ENCODE measurements at places on chromosomes 4 and X.

DNA sequence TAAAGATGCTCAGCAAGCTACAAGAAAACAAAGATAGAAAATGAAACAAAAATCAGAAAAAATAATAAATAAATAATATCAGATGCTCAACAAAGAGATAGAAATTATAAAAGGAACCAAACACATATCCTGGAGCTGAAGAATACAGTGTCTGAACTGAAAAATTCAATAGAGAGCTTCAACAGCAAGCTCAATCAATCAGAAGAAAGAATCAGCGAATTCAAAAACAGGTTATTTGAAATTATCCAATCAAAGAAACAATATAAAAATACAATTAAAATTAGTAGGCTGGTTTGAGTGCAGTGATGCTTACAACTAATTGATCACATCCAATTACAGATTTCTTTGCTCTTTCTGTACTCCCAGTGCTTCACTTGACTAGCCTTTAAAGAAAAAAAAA, 40.8 kb upstream of the FOXR2 start:
- no peak for DNase-seq

- no peak for DNase-seq
Observed at GRCh38 chr4:154516318-154517029, 24.9 kb upstream of the DCHS2 start.

GRCh38 chr4:88275516-88275915, 8.8 kb downstream of the PPM1K start:
- DNase-seq: peak; percentile 11

DNA sequence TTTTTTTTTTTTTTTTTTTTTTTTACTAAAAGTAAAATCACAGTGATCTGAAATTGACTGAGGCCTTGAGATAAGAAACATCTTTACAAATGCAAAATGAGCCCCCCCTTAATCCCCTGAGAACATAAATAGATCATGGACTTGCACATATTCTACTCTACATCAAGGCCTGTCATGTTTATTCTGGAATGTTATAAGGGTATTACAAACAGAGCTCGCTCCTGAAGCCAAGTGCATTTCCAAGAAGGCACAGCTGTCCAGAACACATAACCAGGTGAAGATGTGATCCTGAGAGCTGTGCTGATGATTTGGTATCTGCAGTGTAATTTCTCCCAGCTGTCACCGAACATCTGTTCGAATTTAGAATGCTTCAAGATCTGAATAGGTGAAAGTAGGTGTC, 384.5 kb downstream of the GPAT3 start:
- no peak for DNase-seq

- no peak for DNase-seq
Observed at GRCh38 chrX:39550795-39551361, 546.9 kb downstream of the BCOR start.

GRCh38 chr4:153151535-153152455, 52.4 kb upstream of the TRIM2 start:
- peak; percentile 28 for DNase-seq

DNA sequence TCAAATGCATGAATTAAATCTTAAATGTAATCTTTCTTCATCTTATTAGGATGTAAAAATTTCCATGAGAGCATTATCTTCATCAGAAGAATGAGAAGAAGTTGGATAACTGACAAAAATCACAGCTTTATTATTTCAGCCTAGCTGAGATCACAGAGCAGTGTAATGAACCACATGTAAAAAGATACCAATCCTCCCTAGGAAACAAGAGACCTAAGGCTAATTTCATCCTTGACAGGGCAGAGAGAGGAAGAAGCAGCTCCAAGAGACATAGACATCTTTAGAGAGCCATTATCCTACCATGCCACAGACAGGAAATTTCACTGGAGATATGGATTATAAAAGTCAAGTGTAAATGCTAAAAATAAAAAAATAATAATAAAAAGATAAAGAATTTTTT, 40.9 kb upstream of the IL15 start:
- DNase-seq: no peak

- DNase-seq: no peak
Observed at GRCh38 chrX:23749576-23749975, 6.5 kb upstream of the ACOT9 start.

DNA sequence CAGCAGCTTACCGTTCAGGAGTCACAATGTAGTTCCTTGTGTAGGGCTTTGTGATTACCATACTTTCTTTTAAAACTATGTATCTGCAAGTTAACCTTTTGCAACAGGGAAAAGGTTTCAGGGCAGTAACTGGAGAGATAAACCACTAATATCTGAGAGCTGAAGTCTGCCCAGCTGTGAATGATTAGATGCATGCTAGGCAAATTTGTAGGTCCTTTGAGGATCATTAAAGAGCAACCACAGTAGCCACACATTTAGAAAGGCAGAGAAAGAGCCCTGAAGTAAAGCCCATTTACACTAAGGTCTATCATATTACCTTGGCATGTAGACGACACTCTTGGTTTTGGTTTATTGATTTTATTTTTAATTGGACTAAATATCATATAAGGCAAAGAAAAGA, 60.0 kb downstream of the ATP8A1 start:
- DNase-seq: no peak

- no peak for DNase-seq
Observed at GRCh38 chrX:1909419-1910206, 294.8 kb downstream of the ASMT start.

GRCh38 chrX:70338290-70338689, 48.4 kb downstream of the KIF4A start:
- DNase-seq: no peak

- DNase-seq: no peak
Observed at GRCh38 chrX:34401411-34401810, 255.7 kb downstream of the TMEM47 start.

DNA sequence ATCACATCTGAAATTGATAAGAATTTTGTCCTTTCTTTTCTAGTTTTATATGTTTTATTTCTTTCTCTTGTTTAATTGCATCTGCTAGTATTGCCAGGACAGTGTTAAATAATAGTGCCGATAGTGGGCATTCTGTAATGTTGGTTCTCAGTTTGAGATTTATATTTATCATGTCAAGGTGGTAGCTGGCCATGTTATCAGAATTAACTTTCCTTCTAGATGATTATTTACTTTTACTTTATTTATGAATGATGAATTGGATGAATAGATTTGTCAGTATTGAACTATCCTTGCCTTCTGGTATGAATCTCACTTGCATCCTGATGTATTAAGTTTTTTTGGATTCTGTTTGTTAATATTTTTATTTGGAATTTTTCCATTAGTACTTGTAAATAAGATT, 42.7 kb downstream of the METAP1 start:
- DNase-seq: no peak

DNA sequence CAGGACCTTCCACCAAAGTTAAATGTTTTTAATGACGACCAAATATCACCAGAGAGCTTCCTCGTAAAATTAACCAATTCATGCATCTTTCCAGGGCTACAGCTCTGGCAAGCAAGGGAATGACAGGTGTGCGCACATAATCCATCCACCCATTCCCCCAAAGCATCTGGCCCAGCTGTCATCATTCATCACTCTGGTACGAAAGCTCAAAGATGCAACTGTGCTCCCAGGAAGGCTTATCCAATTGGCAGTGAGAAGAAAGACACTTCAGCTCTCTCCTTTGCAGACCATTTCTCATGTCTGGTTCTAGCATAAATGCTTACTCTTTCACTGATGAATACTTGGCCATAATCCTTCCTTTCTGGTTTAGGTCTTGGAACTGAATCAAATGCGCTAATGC, 139.2 kb downstream of the NSUN7 start:
- DNase-seq: no peak

DNA sequence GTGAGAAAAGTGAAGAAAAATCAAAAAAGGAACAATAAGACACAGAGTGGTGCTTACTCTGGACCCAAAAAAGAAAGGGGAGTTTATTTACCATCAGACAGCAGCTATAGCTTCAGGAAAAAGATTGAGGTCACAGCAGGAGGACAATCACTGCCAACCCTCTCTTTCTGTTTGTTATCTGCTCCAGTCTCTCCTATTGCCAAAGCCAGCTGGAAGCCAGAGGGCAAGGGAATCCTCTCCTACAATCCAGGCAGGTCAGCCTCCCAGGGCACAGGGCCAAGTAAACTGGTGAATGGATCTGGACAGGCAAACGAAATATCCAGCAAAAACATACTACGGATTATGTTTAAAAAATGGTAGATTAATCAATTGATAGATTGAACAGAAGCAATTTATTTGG, 306.9 kb upstream of the SLIT2 start:
- DNase-seq: no peak

DNA sequence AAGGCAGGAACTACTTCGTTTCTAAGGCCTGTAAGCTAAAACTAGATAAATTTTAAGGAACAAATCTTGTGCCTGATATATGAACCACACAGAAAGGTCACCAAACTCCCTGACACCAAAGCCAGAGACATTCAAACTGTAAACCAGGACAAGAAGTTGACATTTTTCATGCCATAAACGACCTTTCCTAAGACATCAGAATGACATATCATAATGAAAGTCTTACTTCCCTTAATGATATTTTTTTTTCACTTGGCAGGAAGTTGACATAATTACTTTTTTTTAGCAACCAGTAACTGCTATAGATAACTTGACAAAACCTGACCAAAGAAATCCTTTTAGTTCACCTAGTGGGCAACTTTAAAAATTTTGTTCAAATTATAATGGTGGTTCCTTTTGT, 231.5 kb upstream of the AGTR2 start:
- DNase-seq: no peak

- no peak for DNase-seq
Observed at GRCh38 chr4:150668824-150669223, 86.9 kb downstream of the MAB21L2 start.

DNA sequence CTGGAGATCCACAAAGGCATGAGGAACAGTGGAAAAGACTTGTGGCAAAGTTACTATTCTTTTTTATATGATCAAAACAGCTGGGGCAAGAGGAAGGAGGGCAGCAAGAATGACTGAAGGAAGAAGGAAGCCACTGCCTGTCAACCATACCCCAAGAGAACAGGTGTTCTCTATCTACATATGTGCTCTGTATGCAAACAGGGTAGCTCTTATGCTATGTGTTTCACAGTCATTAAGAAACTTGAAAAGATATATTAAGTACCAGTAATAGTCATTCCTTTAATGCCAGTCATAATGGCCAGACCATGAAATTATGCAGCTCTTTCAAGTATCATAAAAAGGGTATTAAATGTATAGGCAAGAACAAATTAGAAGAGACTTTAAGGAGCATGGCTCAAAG, 363.9 kb downstream of the KLHL13 start:
- DNase-seq: no peak

DNA sequence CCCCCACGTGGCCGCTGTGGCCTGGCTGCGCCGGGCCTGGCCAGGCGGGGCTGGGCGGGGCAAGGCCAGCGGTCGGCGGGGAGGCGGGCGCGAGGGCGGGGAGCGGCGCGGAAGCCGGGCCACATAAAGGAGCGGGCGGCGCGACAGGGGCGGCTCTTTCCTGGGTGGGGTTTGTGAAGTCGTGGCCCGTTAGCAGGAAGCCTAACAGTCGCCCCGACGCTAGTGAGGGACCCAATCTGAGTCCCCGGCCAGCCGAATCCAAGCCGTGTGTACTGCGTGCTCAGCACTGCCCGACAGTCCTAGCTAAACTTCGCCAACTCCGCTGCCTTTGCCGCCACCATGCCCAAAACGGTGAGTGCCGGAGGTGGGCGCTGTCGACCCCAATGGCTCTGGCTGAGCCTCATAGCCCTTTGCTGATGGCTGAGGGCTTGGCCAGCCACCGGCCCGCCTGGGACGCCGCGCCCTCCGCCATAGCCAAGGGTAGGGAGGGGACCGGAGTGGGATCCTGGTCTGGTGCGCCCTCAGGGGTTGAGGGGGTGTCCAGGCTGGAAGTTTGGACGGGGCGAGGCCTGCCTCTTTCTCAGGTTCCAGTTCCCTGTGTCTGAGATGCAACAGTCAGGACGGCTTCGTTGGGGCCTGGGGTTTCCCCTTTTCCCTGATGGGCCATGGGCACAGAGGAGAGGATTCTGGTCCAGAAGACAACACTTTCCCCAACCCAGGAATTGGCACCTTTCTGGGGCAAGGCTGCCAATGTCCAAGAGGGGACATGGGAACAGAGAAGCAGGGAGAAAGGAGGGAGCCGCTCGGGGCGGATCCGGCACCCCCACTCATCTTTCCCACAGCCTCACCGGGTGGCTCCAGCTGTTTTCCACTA, at the start of gene MSN:
TSS of gene MSN (plus strand) at position 152 of the 874 bp plus-strand sequence. CDS start at position 340, 188 bp downstream.
- peak; percentile 35 for DNase-seq

GRCh38 chr4:41957634-41958033, 22.4 kb downstream of the TMEM33 start:
- DNase-seq: peak; percentile 5

DNA sequence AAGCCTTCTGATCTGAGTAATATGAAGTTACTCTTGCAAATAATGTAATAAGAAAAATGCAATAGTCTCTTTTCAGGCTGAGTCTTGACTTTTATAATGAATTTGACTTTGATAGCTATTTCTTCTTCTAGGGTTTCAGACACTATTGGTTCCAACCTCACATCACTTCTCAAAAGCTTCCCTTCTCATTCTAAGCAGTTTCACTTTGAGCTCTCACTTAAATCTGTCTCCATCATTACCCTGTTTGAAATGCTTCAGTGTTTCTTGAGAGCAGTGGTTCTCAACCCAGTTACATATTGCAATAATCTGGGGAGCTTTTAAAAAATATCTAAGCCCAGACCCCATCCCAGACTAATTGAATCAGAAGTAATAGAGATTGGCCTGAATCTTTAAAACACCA, 40.5 kb upstream of the BMP2K start:
- DNase-seq: no peak

DNA sequence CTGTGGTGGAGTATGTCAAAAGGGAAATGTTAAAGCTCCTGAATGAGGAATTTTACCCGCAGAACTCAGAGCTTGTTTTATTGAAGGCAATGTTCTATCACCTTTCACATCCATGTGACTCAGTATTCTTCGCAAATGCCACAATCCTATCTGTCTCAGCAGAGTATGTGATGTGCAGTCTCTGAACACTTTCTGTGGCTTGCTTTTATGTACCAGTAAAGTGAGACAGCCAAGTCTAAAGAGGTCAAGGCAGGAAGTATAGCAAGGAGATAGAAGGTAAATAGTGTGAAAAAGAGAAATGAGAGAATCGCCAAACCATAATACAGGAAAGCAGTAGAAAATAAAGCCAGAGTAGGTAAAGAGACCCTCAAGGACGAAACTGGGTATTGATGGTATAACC, 515.8 kb downstream of the RAB28 start:
- DNase-seq: no peak
